ENCODE measurements at places on chromosomes 3 and 15. TPM values are rescaled to one million over a fixed set of nuclear protein-coding genes. Genes with fewer than 3 reads are reported as not detected.
A peak's percentile ranks its signal among the peaks of the same experiment; 100 is the strongest.

- H3K27me3 ChIP-seq = no peaks in the 10 kb centered on the region
- H3K27ac ChIP-seq = peak overlapping the region; percentile 19
- H3K4me1 ChIP-seq = peaks cover 27% of the 10 kb centered on the region
- DNase-seq = no peak
These were observed 2.9 kb downstream of the ACY1 start for GRCh38 chr3:51986010-51986947.

DNA sequence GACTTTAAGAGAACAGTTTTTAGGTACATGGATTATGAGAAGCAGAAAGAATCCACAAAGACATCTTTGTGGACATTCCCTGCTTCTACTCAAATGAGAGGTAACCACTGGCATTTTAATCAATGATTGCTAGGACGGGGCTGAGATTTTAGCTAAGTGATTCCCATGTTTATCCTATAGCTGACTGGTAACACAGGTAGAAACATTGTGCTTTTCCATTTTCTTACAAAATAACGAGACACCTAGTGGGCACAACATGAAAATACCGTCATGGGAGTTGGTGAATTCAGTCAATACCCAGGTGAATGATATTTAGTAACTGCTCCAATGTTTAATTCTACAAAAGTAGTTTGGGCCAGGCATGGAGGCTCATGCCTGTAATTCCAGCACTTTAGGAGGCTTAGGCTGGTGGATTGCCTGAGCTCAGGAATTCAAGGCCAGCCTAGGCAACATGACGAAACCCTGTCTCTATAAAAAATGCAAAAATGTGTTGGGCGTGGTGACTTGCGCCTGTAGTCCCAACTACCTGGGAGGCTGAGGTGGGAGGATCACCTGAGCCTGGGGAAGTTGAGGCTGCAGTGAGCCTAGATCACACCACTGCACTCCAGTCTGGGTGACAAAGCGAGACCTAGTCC, 37.2 kb upstream of the DENND4A start:
- DNase-seq = peak; percentile 47
- peaks cover 62% of the 10 kb centered on the region for H3K4me1 ChIP-seq
- H3K27ac ChIP-seq = peak overlapping the region; percentile 96
- no peaks in the 10 kb centered on the region for H3K27me3 ChIP-seq

DNA sequence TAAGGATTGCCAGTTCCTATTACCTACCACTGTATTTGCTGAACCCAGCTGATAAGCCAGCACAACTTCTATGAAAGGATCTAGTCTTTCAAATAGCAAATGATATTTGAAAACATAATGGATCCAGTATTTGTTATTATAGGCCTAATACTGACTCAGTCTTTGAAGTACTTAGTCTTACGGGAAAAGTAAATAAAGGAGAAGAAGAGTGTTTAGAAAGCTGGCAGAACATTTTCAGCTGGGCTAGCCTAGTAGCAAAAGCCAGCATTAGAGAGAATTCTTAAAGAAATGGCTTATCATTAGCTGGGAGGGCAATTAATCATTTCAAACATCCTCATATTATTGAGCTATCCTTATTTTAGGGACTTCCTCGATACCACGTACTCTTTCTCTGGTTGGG, 101.4 kb upstream of the GOLIM4 start:
- H3K4me3 ChIP-seq = no peak overlapping the region
- DNase-seq = no peak
- no peaks in the 10 kb centered on the region for H3K4me1 ChIP-seq
- no peaks in the 10 kb centered on the region for H3K27me3 ChIP-seq

GRCh38 chr3:136186846-136187245, 9.3 kb downstream of the MSL2 start:
- no peaks in the 10 kb centered on the region for H3K27me3 ChIP-seq
- peaks cover 31% of the 10 kb centered on the region for H3K36me3 ChIP-seq
- H3K4me3 ChIP-seq = no peak overlapping the region
- no peak overlapping the region for H3K27ac ChIP-seq

GRCh38 chr3:115999613-116000012, 376.3 kb downstream of the GAP43 start:
- no peaks in the 10 kb centered on the region for H3K27me3 ChIP-seq
- no peak overlapping the region for H3K27ac ChIP-seq
- no peaks in the 10 kb centered on the region for H3K36me3 ChIP-seq

GRCh38 chr3:33639889-33640288, 78.2 kb downstream of the CLASP2 start:
- no peak overlapping the region for H3K27ac ChIP-seq
- H3K4me3 ChIP-seq = no peak overlapping the region
- H3K27me3 ChIP-seq = no peaks in the 10 kb centered on the region
- peaks cover 2% of the 10 kb centered on the region for H3K4me1 ChIP-seq

GRCh38 chr3:24341668-24342067, 153.0 kb downstream of the THRB start:
- H3K27me3 ChIP-seq = no peaks in the 10 kb centered on the region
- H3K27ac ChIP-seq = no peak overlapping the region
- no peaks in the 10 kb centered on the region for H3K4me1 ChIP-seq
- DNase-seq = no peak
- no peaks in the 10 kb centered on the region for H3K36me3 ChIP-seq
- H3K4me3 ChIP-seq = no peak overlapping the region

TBC1D5 gene
- total RNA-seq = 48.4 TPM

MORC1 gene
- total RNA-seq = not detected

CPNE9 gene
- not detected for total RNA-seq

RTP3 gene
- total RNA-seq = not detected

TMEM45A gene
- 0.15 TPM for total RNA-seq
